ENCODE measurements at places on chromosomes 5 and 9. TPM values are rescaled to one million over a fixed set of nuclear protein-coding genes. Genes with fewer than 3 reads are reported as not detected.

GRCh38 chr5:164909673-164910072, 1404.3 kb downstream of the MAT2B start:
- no peak for DNase-seq
- H3K27ac ChIP-seq: no peak overlapping the region
- H3K4me3 ChIP-seq: no peak overlapping the region
- no peaks in the 10 kb centered on the region for H3K4me1 ChIP-seq
- H3K27me3 ChIP-seq: no peaks in the 10 kb centered on the region

DNA sequence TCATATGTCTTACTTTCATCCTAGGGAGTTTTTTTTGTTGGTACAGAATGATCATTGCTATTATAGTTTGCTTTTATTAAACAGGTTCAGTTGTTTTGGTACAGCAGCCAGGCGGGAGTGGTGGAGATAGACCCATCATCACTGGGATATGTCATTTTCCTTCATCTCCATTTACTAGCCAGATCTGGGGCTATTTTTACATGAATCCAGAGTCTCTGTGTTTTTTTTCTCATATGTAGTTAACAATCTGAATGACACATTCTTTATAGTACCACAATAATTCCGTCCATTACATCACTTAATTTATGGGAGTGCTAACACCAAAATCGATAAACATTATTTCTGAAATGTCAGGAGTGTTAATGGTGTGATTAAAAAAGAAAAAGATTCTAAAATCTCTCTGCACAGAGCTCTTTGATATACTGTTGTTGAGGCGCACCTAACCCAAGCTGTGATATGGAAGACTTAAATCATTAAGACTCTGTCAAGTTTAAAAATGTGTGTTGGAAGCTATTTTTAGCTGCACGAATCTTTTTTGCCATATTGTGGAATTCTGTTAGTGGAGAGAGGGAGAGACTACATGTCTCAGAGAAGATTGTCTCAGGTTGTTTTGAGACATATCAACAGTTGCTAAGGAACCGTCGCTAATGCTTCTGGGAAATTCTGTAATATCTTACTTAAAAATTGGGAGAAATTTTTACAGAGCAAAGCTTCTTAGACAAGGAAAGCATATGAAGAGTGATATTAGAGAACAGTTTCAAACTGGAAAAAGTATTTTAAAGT, 59.6 kb downstream of the RPS23 start:
- H3K36me3 ChIP-seq: no peaks in the 10 kb centered on the region
- H3K27ac ChIP-seq: no peak overlapping the region
- H3K27me3 ChIP-seq: no peaks in the 10 kb centered on the region
- no peaks in the 10 kb centered on the region for H3K4me1 ChIP-seq
- DNase-seq: no peak

DNA sequence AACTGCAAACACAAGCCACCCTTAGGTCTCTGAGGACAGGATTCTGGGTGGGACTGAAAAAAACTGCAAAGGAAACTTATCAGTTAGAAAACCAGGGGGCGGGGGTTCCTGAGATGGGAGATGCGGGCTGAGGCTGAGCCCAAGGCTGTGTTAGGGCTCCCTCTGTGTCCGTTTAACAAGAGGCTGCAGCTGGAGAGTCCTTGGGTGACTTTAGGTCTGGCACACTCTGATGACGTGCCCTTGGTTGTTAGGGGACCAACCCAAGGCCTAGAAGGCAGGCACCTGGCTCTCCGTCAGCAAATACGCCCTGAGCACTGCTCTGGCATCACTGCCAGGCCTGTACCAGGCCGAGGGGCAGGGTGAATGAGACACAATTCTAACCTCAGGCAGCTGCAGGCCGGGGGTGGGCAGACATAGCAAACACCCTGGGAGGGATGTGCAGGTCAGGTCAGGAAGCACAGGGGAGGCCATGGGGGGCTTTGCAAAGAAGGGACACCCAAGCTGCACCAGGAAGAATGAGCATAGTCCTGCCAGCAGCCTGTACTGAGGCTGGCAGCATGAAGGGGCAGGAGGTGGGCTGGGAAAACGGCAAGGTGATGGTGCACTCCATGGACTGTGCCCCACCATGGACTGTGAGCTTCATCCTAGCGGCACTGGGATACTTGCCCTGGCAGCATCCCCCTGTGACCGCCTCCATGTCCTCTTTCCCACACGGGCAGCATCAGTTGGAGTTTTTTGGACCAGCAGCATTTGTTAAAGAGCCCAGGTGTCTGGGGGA, 137.9 kb downstream of the GABBR2 start:
- DNase-seq: no peak
- H3K27ac ChIP-seq: no peak overlapping the region
- H3K4me1 ChIP-seq: peaks cover 6% of the 10 kb centered on the region
- no peaks in the 10 kb centered on the region for H3K27me3 ChIP-seq
- no peak overlapping the region for H3K4me3 ChIP-seq

DNA sequence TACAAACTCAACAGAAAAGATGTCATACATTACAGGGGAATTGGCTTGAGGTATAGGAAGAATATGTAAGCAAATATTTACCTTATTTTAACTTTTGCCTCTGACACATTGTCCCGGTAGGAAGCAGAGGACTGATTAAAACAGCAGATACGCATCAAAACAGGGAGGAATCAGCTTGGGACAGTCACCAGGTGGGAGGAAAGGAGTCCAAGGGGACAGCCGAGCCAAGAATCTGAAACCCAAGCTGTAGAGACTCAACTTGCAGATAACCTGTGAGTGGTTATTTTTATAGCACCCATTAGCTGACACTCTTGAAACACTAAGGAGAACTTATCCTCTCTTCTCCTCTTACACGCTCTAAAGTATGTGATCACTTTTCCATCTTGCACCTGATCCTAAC, 22.3 kb downstream of the PDZD2 start:
- H3K27ac ChIP-seq: no peak overlapping the region
- DNase-seq: no peak
- H3K4me1 ChIP-seq: no peaks in the 10 kb centered on the region
- H3K27me3 ChIP-seq: no peaks in the 10 kb centered on the region

DNA sequence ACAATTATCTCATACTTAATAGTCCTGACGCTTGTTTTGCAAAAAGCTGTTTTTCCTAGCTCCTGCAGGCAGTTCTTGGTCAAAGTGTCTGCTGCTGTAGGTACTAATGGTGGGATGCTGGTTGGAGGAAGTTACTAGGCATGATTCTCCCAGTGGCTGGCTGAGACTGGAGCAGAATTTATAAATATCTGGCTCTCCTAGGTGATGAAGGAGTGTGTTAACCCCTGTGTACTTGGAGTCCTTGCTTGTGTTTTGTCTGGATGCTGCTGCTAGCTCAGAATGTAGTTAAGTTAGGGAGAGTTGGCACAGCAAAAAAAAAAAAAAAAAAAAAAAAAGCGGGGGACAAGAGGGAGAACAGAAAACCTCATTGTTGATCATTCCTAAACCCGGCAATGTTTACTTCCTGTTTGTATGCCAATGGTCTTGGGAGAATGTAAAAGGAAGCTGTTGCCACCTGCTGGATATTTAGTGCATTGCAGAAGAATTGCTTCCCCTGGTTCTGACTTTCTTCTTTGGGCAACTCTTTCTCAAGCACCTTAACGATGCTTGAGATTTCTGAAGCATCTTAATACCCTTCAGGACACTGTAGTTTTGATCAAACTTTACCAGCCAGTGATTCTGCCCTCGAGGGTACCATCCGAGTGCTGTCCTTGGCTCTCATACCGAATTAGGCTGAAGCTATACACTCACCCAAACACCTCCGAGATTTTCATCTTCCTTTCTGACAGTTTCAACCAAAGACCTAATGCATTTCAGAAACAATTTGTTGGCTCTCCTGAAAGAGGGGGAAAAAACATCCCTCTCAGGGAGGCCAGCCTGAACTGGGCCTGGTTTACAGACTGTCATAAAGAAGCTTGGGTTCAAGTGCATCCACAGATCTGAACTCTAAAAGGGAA, 71.7 kb upstream of the WWC1 start:
- H3K4me3 ChIP-seq: no peak overlapping the region
- peaks cover 26% of the 10 kb centered on the region for H3K4me1 ChIP-seq
- H3K27me3 ChIP-seq: no peaks in the 10 kb centered on the region
- no peak overlapping the region for H3K27ac ChIP-seq

DNA sequence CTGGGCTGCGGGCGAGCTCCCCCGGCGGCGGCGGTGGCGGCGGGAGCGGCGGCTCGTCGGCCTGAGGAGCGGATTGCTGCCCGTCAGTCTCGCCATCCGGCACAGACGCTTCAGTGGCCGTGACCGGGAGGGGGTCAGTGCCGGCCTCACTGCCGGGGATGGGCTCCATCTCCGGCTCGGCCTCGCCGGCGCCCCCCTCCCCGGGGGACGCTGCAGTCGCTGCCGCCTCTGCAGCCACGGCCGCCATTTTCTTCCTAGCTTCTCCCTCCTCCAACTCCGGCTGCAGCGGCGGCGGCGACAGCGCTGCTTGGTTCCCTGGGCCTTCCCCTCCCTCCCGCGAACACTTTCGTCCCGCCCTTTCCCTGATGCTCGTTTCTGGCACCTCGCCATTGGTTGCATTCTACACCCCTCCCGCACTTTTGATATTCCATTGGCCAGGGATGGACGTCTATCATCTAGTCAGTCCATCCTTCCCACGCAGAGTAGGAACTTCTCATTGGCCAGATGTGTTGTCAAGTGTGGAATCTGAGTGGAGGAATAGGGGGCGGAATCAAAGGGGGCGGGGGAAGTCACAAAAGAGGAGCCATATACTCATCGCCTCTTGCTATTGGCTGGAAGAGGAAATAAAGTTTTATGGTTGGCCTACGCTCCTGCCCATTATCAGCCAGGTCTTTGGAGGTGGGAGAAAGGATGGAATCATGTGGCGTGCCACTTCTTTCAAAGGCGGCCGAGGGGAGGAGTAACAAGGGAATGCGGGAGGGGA, at the start of gene PWWP2A:
Gene PWWP2A, minus strand, starts transcription at position 309 of the 763 bp plus-strand sequence. Its CDS starts 62 bp downstream, at position 247.
- peak within 1 kb of the TSS; percentile 89 for H3K27ac ChIP-seq
- peak; percentile 98 for DNase-seq

DNA sequence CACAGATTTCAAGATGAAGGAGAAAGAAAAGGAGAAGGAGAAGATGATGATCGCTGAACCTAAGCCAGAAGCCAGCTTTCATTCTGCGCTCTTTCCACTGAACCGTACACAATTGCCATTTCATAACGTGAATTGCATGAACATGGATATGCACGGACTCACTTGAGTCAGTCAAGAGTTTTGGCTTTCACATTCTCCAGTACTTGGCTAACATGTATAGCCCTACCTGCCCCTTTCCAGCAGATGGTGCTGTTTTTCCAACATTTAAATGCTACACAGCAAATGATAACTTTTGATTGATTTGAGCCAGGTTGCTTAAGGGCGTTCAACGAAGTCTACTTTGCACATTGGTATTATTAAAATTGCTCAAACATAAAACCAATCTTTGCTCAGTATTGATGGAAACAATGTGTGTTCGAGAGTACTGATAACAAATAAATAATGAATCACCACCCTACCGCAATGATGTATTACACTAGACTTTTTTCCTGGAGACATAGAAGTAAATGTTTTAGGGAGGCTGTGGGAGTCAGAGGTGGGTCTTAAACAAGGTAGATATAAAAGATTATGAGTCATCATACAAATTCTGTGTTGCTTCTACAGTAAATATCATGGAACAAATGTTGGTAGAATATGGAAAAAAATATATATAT, 196.4 kb downstream of the TRPM3 start:
- no peaks in the 10 kb centered on the region for H3K27me3 ChIP-seq
- H3K36me3 ChIP-seq: no peaks in the 10 kb centered on the region
- H3K27ac ChIP-seq: no peak overlapping the region
- no peaks in the 10 kb centered on the region for H3K4me1 ChIP-seq
- H3K4me3 ChIP-seq: no peak overlapping the region

- no peak overlapping the region for H3K4me3 ChIP-seq
- DNase-seq: no peak
- H3K36me3 ChIP-seq: no peaks in the 10 kb centered on the region
- no peaks in the 10 kb centered on the region for H3K4me1 ChIP-seq
- H3K27ac ChIP-seq: no peak overlapping the region
Measured at GRCh38 chr5:96493219-96493790, 60.3 kb upstream of the PCSK1 start.

DNA sequence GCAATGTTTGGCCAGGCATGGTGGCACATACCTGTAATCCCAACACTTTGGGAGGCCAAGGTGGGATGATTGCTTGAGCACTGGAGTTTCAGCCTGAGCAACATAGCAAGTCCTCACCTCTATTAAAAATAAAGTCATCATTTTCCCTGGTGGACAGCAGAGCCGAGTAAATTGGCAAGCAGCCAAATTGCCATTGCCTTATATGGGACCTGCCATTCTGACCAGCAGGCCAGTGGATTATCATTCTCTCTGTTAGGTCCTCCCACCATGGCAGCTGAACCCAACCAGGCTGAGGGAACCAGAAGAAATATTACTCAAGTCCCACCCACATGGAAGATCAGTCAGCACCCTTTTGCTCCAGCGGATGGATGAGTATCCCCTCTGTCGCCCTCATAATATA, 1829.9 kb downstream of the EFNA5 start:
- H3K4me1 ChIP-seq: no peaks in the 10 kb centered on the region
- no peaks in the 10 kb centered on the region for H3K27me3 ChIP-seq
- DNase-seq: no peak
- no peak overlapping the region for H3K27ac ChIP-seq
- no peaks in the 10 kb centered on the region for H3K36me3 ChIP-seq

DNA sequence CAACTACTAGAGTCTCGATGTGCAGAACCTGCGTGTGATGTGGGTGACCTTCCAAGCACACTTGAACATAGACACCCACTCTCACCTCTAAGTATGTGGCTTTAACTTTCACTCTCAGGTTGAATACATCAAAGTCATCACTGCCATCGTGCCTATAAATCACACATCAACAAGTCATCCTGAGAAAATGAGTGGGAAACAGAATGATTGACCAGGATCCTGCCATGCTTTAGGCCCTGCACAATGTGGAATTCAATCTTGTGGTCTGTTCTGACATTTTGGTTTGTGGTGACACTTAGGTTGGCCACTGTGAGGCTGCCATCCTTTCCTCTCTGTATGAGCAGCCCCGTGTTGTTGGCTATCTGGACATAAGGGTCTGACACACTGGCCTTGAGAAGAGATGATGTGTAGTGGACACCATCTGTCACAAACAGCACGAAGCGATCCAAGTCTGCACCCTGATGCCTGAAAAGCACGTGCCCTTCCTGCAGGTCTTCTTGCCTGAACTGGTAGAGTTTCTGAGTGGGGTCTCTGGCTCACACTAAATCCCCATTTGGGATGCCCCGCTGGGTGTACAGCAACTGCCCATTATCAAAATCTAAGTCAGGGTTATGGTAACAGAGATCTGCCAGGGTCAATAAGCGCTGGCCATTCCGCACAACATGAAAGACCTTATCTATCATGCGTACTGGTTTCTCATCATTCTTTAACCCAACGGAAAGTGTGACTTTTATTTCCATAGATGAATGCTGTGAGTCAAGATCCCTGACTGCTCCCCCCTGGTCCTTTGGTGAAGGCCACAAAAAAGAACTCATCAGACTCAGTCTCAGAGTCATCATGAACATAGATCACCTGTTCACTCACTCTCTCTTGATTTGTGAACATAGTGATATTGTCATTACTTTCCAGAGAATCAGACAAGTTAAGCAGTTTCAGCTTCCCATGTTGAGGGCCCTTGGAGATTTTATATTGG, 116.6 kb downstream of the ESM1 start:
- H3K27ac ChIP-seq: no peak overlapping the region
- H3K4me3 ChIP-seq: no peak overlapping the region
- no peaks in the 10 kb centered on the region for H3K4me1 ChIP-seq
- H3K27me3 ChIP-seq: no peaks in the 10 kb centered on the region
- DNase-seq: no peak

GPR151 gene
- not detected for total RNA-seq

HNRNPK gene
- 702 TPM for total RNA-seq

TNFSF8 gene
- total RNA-seq: 2.2 TPM

CSF1R gene
- 9.1 TPM for total RNA-seq

ZFP2 gene
- 5.1 TPM for total RNA-seq

PCDHGA2 gene
- 5.5 TPM for total RNA-seq

SLC27A6 gene
- not detected for total RNA-seq

SHOC1 gene
- total RNA-seq: 0.13 TPM

HTR4 gene
- not detected for total RNA-seq
